ENCODE measurements at places on chromosomes 2 and 18. TPM values are rescaled to one million over a fixed set of nuclear protein-coding genes. Genes with fewer than 3 reads are reported as not detected.

DNA sequence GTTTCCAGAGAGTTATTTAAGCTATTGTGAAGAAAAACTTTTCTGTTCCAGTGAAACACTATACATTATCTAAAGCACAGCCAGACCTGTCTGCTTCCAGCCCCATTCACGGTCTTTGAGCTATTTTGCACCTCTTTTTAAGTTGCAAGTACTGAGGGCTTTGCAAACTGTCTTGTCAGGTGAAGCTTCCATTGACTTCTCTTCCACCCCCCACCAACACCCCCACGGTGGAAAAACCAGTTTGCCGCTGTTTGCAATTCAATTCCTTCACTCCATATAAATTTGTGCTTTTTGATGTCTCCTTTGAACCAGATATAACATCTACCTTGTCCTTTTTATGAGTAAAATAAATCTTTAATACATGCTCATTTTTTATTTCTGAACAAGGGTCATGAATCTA lies 15.7 kb downstream of the B3GNT7 start:
- H3K27me3 ChIP-seq, result no peaks in the 10 kb centered on the region
- no peak for DNase-seq
- no peaks in the 10 kb centered on the region for H3K36me3 ChIP-seq
- no peak overlapping the region for H3K4me3 ChIP-seq

DNA sequence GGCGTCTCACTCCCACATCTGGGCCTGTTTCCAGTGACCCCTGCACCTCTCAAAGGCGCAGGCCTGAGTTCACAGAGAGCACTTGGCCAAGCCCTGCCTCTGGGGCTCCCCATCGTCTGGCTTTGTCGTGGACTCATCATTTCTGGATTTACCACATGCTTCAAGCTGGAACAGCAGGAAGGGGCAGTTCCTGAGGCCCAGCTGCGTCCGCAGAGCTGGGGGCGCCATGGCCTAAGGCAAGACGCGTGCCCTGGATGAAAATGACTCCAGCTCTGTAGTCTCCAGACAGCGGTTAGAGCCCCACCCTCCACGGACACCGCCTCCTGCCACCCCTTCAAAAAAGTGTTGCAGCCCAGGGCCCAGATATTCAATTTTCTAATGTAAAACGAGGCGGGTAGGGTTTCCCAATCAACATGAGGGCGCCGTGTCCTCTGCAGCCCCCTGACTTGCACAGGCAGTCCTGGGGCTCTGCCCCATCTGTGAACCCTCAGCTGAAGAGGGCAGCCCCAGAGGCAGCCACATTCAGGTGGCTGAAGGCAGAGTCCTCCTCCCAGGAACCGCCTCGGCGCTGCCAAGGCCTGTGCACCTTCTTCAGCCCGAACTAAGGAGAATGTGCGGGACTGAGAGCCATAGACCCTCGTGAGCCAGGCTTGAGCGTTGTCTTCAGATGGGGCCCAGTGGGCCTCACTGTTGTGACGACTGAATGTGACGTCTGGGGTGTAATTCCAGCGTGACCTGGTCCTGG lies 85.5 kb downstream of the NFATC1 start:
- no peaks in the 10 kb centered on the region for H3K36me3 ChIP-seq
- no peak overlapping the region for H3K4me3 ChIP-seq
- no peaks in the 10 kb centered on the region for H3K27me3 ChIP-seq
- H3K4me1 ChIP-seq, result no peaks in the 10 kb centered on the region

DNA sequence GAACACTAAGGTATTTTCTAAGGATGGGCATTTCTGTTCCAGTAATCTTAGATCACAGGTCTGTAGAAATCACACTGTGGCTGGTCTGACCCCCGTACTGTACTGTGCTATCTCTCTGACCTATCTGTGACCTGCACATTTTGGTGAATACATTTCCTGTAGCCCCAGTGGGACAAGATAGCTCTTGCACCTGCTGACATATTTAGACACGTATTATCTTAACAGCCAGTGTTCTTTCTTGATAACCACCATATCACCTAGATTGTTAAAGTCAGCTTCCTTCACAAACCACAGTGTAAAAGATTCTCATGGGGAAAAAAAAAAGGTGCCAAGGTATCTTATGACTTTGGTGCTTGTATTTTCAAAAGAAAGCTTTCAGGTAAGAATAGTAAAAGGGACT lies 39.8 kb upstream of the TMEM247 start:
- H3K4me1 ChIP-seq, result no peaks in the 10 kb centered on the region
- no peaks in the 10 kb centered on the region for H3K27me3 ChIP-seq
- no peaks in the 10 kb centered on the region for H3K36me3 ChIP-seq

GRCh38 chr2:64482765-64483504 lies 29.0 kb downstream of the LGALSL start:
- no peak overlapping the region for H3K27ac ChIP-seq
- peak; percentile 66 for DNase-seq
- H3K36me3 ChIP-seq, result no peaks in the 10 kb centered on the region
- no peaks in the 10 kb centered on the region for H3K27me3 ChIP-seq

GRCh38 chr2:110115291-110116032 lies at the start of gene MALL:
TSS of gene MALL (minus strand) at chr2:110115822. CDS start at chr2:110115792, 30 bp downstream.
- DNase-seq, result peak; percentile 88
- peaks cover 3% of the 10 kb centered on the region for H3K27me3 ChIP-seq
- peaks cover 6% of the 10 kb centered on the region for H3K36me3 ChIP-seq
- H3K4me3 ChIP-seq, result peak within 1 kb of the TSS; percentile 41

DNA sequence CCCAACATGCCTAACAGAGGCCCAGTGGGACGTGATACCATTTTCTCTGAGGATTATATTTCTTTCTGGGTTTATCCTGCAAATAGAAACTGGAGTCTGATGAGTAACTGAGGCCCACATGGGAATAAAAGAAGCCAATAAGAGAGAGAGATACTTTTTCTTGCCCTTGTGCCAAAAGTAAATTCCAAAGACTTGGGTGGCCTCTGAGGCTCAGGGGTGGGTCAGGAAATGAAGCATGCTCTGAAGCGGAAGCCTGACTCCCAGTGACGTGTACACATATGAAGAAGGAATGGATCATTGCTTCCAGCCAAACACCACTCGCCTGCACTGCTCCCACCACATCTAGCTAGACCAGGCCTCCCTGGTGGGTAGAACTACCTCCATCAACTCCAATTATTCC lies 273.6 kb upstream of the NCKAP5 start:
- no peaks in the 10 kb centered on the region for H3K27me3 ChIP-seq
- no peak overlapping the region for H3K4me3 ChIP-seq
- no peaks in the 10 kb centered on the region for H3K4me1 ChIP-seq
- H3K27ac ChIP-seq, result no peak overlapping the region
- no peak for DNase-seq

GRCh38 chr2:8346706-8347430 lies 335.0 kb upstream of the ID2 start:
- no peak overlapping the region for H3K27ac ChIP-seq
- H3K4me1 ChIP-seq, result no peaks in the 10 kb centered on the region
- no peak overlapping the region for H3K4me3 ChIP-seq
- H3K27me3 ChIP-seq, result no peaks in the 10 kb centered on the region

- H3K4me3 ChIP-seq, result no peak overlapping the region
- DNase-seq, result peak; percentile 37
- H3K27me3 ChIP-seq, result no peaks in the 10 kb centered on the region
- no peaks in the 10 kb centered on the region for H3K36me3 ChIP-seq
- no peaks in the 10 kb centered on the region for H3K4me1 ChIP-seq
Observed at GRCh38 chr2:48600204-48600813, 17.3 kb upstream of the GTF2A1L start.

Gene SERPINB13
- not detected for polyA plus RNA-seq

Gene GATA6
- polyA plus RNA-seq, result 36.9 TPM

Data from small intestine (tissue), 16 donors.